ENCODE measurements at places on chromosomes 11 and 22.

- DNase-seq, result peak; percentile 31
These were observed 904.5 kb upstream of the API5 start for GRCh38 chr11:42407341-42407740.

DNA sequence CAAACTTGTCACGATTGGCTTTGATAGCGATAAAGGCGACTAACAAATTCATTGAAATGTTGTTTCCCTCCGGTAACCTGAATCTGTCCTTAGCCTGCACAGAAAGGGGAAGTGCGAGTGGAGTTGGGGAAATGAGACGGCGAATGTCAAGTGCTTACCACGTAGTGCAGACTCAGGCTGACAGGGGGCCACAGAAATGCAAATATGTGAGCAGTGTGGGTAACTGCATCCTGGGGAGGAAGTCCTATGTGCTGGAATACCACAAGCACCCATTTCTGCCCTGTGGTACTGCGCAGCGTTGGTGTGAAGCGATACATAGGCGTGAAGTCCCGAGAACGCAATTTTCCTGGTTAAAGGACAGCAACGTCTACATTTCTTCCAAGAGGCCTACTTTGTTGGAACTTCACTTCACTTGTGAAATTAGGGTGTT, 869 bp upstream of the EIF4ENIF1 start:
- no peak for DNase-seq

- DNase-seq, result no peak
These were observed 176.2 kb downstream of the SBF2 start for GRCh38 chr11:10117709-10118351.

DNA sequence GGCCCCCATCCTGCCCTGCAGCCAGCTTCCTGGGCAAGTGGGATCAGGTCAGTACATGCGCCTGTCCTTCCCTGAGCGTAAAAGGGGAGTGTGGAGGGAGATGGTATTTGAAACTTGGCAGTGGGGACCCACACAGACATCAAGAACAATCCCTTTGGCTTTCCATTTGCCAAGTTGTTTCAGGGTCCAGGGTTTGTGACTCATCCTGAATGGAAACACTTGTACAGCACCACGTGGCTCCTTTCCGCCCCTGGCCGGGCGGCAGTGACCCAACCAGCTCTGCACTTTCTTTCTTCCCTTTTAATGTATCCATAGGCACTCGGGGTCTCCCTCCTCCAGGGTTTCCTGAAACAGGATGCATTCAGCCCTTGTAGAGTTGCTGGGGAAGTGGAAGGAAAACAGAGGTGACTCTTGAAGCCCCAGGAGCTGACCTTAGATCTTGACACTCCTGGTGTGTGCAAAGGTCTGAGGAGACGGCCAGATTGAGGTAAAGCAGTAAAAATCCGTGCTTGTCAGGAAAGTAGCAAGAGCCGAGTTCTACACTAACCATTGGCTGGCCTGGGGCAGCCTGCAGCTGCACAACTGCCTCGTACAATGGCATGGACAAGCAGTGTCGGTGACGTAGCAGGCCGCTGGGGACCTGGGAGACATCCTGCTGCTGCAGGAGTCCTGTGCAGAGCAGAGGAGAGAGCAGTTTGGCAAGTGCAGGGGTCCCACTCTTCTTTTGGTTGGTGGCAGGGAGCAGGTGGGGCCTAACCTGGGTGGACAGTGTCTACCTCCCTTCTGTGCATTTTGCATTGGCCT, 189.8 kb downstream of the SNX19 start:
- no peak for DNase-seq

DNA sequence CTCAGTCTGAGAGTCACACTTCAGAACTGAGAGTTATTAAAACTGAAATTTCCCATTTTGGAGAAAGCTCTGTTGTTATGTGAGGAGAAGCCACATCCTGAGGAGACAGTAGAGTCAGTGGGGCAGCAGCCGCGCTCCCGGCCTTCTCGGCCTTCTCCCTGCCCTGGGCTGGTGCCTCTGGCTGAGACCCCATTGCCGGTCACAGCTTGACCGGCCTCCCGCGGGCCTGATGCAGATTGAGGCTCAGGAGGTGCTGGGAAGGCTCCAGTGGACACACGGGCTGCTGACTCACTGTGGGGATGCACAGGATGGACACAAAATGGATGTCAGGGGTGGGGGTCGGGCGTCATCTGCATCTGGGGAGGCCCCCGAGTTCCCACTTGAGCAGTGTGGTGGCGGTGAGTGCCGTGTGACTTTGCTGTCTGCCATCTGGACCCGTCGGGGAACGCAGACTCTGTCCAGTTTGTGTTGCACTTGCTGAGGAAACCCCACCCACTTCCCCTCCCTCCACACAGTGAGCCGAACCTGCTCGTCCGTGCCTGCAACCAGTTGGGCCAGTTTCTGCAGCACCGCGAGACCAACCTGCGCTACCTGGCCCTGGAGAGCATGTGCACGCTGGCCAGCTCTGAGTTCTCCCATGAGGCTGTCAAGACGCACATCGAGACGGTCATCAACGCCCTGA, 50.1 kb downstream of the MUC6 start:
- no peak for DNase-seq

DNA sequence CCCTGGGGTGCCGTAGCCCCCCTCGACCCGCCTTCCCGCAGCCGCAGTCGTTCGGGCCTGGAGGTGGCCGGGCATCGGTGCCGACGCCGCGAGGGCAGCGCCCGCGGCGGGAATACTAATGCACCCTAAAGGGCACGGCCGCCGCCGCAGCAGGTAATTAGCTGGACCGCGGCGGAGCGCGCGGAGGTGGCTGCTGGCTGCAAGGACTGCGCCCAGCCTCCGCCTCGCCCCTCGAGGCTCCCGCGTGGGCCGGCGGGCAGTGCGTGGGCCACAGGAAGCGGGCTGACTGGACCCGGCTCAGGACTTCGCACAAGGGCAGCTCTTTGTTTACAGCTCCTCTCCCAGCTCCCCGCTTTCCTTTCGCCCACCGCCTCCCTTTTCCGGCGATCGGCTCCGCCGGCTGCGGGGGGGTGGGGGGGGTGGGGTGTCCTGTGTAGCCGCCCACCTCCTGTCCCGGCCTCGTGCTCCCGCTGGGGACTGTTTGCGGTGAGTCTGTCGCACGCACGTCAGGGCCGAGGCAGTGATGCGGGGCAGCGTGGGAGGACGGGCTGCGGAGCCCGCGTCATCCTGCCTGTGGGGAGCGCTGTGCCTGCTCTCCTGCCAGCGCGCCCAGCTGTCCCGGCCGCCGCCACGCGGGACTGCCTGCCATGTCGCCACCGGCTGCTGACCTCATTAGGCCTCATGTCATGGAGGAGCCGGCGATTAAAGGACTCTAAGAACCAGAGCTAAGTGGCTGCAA, 53.2 kb downstream of the GRIK4 start:
- DNase-seq, result no peak

DNA sequence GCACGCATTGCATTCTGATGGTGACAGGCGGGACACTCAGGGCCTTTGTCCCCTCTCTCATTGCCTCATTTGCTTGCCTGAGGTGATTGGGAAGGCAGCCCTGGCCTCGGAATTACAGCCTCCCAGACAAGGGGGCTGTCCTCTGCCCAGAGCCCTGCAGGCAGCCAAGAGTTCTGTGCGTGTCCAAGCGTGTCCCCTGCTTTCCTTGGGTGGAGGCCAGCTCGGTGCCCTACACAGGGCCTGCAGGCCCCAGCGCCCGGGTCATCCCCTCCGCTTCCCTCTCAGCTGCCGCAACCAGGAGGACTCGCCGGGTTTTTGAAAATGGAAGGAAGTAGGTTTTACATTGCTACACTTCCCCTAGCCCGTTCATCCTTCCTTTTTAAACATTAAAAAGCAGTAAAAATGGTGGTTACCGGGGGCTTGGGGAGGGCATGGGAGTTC, 1.9 kb downstream of the GRAMD4 start:
- DNase-seq, result no peak

- no peak for DNase-seq
These were observed 9.9 kb downstream of the GLYATL1 start for GRCh38 chr11:58949184-58949583.

GRCh38 chr22:27348634-27349033, 452.9 kb downstream of the MN1 start:
- DNase-seq, result no peak

DNA sequence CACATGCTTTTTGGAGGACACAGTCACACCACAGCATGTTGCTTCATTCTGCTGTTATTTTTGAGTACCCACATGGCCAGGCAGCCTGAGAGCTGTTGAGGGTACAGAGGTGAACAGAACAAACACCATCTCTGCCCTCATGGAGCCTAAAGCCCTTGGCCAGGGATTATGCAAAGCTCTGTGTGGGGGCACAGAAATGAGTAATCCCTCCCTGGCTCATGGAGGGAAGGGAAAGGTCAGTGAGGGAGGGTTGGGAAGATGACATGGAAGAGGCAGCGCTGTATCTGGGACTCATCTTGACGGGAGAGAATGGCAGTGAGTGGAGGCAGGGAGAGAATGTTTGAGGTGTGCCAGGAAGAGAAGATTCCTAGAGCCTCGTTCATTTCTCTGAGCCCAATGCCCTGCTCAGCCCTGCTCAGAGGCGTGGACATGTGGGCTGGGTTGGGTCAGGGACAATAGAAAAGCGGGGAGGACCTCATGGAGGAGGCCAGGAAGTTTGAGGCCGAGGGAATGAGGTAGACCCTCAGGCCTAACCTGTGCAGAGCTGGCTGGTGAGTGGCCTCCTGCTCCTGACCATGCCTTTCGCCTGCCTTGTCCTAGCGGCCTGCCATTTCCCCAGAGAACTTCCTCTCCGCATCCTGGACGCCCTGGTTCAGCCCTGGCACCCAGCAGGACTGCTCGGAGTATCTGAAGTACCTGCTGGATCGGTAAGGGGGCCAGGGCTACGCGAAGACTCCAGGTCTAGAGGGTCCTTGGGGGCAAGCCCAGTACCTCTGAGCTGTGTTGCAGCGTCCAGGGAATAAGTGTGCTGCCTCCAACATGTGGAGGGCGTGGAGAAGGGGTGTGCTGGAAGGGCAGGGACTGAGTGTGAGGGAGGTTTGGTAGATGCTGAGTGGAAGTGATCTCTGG, 19.8 kb downstream of the USP35 start:
- no peak for DNase-seq

GRCh38 chr11:123943738-123944137, at the start of gene OR6T1:
Gene OR6T1 (minus strand): TSS chr11:123943838. CDS start chr11:123943838, 0 bp downstream.
- DNase-seq, result no peak

DNA sequence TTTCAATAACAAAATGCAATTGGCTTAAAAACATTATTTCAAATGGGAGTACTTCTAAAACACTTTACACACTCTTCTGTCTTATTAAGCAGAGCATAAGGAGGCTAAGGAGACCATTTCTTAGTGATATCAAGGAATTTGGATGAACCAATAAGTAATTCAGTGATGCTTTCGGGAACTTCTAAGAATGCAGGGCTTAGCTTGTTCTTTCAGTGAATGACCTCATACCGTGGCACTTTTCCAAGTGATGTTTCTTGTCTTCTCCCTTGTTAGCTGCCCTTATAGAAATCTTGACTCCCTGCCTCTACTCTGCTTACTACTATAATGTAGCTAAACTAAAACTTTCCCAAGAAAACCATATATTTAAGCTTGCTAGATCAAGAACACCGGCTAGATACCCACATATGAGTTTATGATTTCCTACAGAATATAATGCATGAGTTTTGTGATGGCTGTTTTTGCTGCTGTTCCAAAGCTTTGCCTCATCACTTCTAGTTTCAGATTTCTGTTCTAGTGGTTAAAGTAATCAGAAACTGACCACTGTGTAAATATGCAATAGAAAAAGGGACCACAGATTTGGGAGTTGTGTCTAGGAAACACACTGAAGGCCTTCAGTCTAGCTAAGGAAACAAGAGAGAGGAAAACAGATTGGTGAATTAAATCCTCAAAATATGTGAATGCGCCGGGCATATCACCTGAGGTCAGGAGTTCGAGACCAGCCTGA, 37.5 kb upstream of the STK33 start:
- DNase-seq, result no peak

DNA sequence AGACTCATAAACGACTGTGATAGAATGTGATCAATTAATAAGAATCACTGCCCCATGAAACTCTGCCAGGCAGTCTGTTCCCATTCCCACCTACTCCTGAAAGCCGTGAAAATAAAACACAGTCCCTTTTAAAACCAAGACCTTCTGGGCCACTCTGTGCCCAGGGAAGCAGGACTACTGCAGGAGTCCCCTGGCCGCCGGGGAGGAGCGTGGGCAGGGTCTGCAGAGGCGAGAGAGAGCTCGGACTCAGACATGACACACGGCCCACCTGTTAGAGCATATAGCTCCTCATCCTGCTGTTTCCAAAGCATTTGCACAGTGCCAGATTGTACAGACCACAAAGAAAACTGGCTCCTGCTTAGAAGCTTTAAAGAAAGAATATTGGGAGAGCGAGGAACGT, 400.5 kb downstream of the SHANK2 start:
- DNase-seq, result no peak

- DNase-seq, result no peak
These were observed 26.7 kb downstream of the IRAG1 start for GRCh38 chr11:10666556-10667520.

GRCh38 chr11:62538470-62539237, 8.0 kb downstream of the AHNAK start:
- no peak for DNase-seq

- DNase-seq, result no peak
These were observed 428.8 kb downstream of the DYNC2H1 start for GRCh38 chr11:103537904-103538502.

DNA sequence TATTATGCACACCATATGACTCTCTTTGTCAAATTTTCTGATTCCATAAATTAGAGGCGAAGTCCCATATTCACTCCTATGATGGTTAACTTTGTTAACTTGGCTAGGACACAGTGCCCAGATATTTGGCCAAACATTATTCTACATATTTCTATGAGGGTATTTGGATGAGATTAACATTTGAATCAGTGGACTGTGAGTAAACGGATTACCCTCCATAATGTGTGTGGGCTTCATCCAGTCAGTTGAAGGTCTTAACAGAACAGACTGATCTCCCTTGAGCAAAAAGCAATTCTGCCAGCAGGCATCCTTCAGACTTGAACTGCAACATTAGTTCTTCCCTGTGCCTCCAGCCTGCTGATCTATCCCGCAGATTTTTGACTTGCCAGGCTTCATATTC, 69.9 kb downstream of the FZD4 start:
- DNase-seq, result no peak

DNA sequence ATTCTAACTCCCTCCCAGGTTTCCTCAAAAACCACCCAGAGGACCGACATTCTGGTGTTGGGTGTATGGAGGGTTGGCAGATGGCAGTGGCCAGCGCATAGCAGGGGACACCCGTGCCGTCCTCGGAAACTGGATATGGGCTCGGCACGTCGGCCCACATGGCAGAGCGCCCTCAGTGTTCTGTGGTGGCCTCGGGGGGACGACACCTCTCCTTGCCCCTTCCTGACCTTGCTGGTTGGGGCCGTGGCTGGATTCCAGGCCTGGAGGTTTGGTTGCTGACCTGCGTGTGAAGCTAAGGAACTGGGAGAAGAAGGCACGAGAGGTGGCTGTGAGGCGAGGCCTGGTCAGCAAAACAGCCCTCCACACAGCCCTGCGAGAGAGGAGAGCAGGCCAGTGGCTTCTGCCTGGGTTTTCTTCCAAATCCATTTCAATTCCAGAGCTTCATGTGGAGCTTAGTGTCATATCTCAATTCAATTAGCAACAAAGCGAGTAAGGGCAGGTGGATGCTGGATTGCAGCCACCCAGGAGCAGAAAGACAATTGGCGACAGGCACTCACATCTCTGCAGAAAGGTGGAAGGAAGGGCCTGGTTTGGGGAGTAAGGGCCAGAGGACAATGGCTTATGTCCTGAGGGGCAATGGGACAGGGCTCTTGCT, 478.4 kb downstream of the BRD1 start:
- DNase-seq, result no peak

- no peak for DNase-seq
These were observed 4.7 kb downstream of the MPEG1 start for GRCh38 chr11:59207988-59208451.
